ENCODE measurements at places on chromosomes 1 and 21.

- DNase-seq: no peak
These were observed 34.6 kb downstream of the TNR start for GRCh38 chr1:175708787-175709186.

- DNase-seq: no peak
These were observed 97.1 kb upstream of the C1orf87 start for GRCh38 chr1:60170709-60171108.

GRCh38 chr1:169137357-169137756 is 30.9 kb downstream of the ATP1B1 start:
- no peak for DNase-seq

GRCh38 chr21:44423312-44423821 is 31.9 kb upstream of the LRRC3 start:
- DNase-seq: no peak

DNA sequence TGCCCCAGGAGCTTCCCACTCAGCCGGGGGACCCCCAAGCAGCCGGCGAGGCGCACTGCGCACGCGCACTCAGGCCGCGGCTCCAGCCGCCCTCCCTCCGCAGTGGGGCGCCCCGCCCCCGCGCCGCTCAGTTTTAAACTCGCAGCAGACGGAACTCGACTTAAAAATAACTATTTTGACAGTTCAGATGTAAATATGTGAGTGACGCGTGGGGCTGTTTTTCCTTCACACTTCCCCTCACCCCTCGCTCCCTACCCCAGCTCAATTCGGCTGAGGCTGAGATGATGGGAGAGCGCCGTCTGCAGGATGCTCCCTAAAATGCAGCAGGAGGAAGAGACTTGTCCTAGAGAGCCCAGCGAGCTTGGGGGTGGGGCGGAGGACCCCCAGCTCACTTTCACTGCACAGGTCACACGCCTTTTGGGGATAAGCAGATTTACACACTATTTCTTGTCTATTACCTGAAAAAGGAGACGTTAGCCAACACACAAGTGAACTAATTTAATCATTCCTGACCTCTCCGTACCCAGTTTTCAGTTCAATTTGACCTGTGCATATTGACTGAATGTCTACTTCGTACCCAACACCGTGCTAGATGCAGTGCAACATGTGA is 8.9 kb upstream of the LEMD1 start:
- DNase-seq: peak; percentile 34

Measured in activated T-cell treated with anti-CD3 and anti-CD28 coated beads for 1 hour (primary cell).